ENCODE measurements at places on chromosomes 12 and 14.

DNA sequence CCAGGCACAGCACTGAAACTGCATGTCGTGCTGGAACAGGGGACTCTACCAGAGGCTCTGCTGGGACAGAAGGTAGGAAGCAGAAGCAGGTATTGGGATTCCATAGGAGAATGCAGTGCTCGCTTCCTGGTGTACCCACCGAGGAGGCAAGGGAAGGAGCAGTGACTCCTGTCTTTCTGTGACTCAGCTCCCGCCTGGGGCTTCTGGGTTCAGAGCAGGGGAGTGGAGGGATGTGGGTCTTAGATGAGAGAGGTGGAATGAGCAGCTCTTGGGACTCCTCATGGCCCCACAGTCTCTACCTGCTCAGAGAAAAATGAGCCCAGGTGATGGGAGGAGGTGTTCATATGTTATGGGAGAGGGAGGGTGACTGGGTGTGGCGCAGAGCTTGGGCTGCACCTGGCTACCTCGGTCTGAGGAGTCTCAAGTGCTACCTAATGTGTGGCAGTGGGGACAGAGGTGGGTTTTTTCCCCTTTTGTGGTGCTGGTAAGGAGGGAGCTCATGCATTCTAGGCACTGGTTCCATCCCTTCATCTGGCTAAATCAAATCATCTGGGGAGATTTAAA lies 26.3 kb downstream of the WNT5B start:
- DNase-seq, result no peak

DNA sequence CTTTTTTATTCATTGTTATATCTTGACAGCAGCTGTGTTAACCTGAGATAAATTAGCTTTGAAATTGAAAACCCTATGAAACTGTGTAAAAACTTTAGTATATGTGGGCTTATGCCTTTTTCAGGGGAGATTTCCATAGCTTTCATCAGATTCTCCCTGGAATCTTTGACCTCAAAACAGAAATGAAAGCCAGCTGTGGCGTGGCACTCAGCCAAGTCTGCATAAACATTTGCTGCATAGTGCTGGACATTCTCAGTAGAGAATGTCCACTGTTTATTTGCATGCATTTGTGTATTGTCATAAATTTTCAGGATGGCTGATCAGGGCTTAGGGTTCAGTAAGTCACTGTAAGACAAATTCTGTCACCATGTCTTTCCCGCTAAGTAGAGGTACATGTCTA lies 115.3 kb upstream of the NAP1L1 start:
- DNase-seq, result no peak

- no peak for DNase-seq
These were observed 1.4 kb downstream of the MMAB start for GRCh38 chr12:109571773-109572505.

GRCh38 chr12:57611827-57612710 lies 834 bp downstream of the ARHGEF25 start:
- no peak for DNase-seq

DNA sequence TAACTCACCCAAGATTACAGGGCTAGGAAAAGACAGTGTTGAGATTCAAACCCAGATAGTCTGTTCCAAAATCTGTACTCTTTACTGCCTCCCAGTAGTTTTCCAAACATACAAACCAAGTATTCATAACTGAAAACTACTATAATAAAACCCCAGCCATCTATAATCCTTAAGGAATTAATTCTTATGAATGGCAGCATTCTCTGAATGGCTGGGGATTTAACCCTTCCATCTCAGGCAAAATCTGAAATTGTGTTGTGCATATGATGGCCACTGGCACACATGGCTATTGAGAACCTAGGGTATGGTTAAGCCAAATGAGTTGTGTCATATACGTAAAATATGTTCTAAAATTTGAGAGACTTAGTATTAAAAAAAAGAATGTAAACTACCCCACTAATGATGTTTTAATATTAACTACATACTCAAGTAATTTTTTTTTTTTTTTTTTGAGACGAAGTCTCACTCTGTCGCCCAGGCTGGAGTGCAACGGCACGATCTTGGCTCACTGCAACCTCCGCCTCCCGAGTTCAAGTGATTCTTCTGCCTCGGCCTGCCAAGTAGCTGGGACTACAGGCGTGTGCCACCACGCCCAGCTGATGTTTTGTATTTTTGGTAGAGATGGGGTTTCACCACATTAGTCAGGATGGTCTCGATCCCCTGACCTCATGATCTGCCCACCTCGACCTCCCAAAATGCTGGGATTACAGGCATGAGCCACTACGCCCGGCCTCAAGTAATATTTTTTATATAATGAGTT lies 16.7 kb downstream of the PPP1R13B start:
- no peak for DNase-seq

- DNase-seq, result no peak
These were observed 23.7 kb upstream of the UBC start for GRCh38 chr12:124938108-124938507.

DNA sequence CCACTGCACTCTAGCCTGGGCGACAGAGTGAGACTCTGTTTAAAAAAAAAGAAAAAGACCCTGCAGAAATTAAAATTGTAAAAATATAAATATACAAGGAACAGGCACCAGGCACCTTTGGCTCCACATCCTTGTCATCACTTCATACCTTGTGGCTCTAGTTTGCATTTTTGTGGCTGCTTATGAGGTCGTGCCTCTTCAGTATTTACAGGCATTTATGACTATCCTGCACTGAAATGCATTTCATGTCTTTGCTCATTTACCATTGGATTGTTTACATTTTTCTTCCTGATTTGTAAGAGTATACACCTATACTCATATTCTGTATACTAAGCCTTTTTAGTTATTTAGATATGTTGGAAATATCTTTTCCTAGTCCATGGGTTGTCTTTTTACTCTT lies 20.1 kb downstream of the BICD1 start:
- no peak for DNase-seq

- no peak for DNase-seq
These were observed 8.9 kb upstream of the IRF2BPL start for GRCh38 chr14:77037215-77037937.

DNA sequence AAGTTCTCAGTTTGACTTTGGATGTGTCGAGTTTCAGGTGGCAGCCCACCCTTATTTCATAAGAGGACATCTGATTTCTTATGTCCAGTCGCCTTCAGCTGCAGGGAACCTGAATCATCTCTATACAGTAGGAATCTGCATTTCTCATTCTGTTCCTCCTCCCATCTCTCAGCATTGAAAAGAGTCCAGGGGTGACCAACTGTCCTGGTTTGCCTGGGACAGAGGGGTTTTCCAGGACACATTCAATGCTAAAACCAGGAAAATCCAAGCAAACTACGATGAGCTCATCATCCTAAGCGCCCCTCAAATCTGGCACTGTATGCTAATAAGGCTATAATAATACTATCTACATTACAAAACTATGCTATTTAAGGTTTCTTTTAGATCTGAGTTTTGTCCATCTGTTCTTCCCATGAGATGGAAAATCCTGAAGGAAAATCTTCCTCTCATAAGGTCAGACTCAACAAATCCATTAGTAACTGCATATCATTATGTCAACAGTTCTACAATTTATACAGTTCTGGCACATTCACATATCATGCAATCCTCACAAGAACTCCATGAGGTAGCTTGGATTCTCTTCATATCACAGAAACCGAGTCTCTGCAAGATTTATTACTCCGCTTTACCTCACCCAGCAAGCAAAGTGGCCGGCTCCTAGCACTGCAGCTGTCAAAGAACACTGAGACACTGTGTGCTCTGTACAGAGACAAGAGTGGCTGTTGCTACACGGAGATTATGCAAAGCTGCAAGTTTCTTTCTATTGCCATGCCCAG lies 15.6 kb upstream of the CALM1 start:
- DNase-seq, result no peak

DNA sequence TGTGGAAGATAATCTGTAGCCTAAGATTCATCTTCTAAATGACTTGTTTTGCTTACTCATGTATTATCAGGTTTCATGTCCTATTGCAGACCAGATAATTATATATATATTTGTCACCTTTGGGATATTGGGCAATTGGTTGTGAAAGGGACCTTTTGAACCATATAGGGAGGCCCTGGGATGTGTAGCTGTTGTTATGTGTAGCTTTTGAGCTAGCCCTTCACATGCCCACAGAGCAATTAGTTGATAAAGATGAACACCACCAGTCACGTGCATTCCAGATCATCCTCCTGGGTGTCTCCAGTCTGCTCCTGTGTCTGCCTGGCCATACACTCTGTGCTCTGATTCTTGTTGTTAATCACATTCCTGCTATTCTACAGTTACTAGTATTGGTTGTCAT lies 431.2 kb upstream of the FBXO33 start:
- no peak for DNase-seq

GRCh38 chr12:122934722-122935121 lies 31.5 kb downstream of the ABCB9 start:
- no peak for DNase-seq

DNA sequence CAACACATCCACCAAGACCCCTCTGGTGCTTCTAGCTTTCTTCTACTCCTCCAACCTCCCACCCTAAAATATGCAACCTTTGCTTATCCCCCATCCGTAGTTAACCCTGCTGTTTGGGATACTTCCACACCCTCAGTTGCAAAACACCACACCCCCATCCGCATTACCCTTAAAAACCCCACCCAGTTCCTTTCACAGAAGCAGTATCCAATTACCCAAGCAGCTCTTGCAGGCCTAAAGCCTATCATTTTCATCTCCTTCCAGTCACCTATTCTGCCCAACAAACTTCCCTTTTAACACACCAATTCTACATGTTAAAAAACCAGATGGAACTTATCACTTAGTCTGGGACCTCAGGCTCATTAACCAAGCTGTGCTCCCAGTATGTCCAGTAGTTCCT lies 88.2 kb downstream of the TMTC3 start:
- no peak for DNase-seq

GRCh38 chr14:44995770-44996294 lies 33.8 kb downstream of the TOGARAM1 start:
- DNase-seq, result no peak

DNA sequence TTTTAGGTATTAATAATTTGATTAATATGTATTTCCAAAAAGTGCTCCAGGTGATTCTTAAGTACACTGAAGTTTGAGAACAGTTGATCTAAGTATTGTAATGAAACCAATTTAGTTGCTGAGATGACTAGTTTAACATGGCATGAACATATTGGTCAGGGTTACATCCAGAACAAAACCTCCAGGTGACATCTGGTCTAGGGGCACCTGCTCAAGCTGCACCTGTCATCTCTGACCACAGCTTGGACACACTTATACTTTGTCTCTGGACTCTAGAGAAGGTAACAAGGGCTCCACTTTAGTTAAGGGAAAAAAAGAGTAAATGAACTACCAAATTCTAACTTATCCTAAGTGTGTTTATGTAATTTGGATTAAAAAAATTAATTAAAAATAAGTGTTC lies 8.1 kb downstream of the ARID2 start:
- DNase-seq, result no peak

DNA sequence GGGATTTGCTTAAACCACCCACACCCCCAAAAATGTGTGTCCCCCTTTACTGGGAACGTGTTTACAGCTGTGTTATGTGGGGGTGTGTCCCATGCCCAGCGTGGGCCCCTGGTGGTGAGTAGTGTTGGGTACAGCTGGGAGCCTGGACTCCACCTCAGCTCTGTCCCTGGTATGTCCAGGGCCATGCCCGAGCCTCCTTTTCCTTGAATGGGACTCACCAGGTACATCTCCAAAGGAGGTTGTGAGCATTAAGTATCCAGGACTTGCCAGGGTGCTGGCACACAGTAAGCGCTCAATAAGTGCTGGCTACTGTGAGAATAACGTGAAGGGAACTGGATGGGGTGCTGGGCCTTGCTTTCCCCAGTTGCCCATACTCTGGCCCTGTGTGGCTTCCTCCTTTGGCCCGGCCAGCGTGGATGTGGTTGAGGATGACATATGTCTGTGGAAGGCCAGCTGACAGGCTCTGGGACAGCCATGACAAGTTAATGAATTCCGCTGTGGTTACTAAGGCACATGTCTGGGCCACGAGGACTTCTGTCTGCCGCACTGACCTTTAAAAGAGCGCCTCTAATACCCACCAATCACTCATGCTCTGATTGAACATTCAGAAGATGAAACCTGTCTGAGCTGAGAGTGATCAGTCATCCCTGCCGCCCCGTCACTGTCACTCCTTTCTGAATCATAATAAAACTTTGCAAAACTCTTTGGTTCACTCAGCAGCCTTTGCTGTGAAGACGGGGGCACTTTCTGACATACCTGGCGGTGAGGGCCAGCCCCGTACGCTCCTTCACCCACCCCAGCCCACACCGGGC lies 74.7 kb downstream of the DIO3 start:
- no peak for DNase-seq

DNA sequence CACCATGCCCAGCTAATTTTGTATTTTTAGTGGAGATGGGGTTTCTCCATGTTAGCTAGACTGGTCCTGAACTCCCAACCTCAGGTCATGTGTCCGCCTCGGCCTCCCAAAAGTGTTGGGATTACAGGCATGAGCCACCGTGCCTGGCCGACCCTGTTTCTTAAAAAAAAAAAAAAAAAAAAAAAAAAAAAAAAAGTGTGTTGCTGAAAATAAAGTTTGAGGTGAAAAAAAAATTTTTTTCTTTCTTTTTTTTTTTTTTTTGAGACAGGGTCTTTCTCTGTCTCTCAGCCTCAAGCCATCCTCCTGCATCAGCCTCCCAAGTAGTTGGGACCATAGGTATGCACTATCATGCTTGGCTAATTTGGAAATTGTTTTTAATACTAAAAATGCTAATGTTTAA lies 11.3 kb downstream of the RBM25 start:
- DNase-seq, result no peak

- no peak for DNase-seq
These were observed 341.8 kb downstream of the FSCB start for GRCh38 chr14:44165286-44165685.

GRCh38 chr12:70692681-70693288 lies 55.6 kb upstream of the PTPRB start:
- DNase-seq, result no peak

DNA sequence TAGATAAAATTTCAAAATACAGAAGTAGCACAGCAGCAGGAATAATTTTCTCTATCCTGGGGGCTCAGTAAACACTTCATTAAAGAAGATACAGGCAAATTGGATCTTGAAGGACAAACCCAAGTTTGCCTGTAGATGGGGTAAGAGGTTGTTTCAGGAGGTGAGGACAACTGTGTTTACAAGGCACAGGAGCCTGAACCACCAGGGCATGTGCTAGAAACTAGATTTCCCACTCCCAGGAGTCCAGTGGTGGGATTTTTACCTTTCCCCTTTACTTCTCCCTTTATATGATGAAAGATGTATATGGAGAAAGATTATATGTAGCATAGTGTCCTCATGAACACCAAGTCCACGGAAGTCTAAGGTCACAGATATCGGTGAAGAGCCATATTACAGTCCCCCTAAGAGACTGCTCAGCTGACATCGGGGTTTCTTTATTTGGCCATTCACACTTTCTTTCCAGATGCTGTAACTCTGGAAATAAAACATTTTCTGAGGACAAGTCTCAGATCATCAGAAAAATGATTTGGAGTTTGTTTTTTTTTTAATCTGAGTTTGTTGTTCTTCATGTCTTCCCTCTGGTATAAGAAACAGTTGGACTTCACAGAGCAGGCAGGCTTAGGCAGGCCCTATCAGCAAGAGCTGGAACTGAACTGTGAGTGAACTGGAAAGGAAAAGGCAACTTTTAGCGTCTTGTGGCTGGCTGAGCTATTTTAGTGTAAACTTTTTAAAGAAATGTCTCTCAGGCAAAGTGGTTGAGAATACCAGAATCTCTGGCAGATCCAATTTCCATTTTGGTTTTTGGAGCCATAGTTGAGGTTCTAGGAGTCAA lies 8.0 kb upstream of the EVL start:
- peak; percentile 38 for DNase-seq

Data from AML-193 (cell line).